ENCODE measurements at places on chromosomes 7 and 10. TPM values are rescaled to one million over a fixed set of nuclear protein-coding genes. Genes with fewer than 3 reads are reported as not detected.

Gene ERVW-1
- 1.1 TPM for total RNA-seq

Gene NFE2L3
- 69.0 TPM for total RNA-seq

Gene FAM13C
- total RNA-seq = 1.8 TPM

Gene SUGCT
- total RNA-seq = 4.3 TPM

Gene XRCC2
- total RNA-seq = 9.5 TPM

Gene ZNF138
- 0.35 TPM for total RNA-seq

Gene IRF5
- 0.62 TPM for total RNA-seq

Gene TFR2
- 2.0 TPM for total RNA-seq

Gene MCM10
- total RNA-seq = 28.4 TPM

Gene GJD4
- not detected for total RNA-seq

Gene ZNF438
- 2.3 TPM for total RNA-seq

Gene RSU1
- 64.9 TPM for total RNA-seq

Gene AGBL3
- total RNA-seq = 1.7 TPM

Gene PALS2
- 25.3 TPM for total RNA-seq

Gene LDB1
- 85.5 TPM for total RNA-seq

Measured in H7 (cell line).